B cell (primary cell): ENCODE measurements at places on chromosomes 4 and X. TPM values are rescaled to one million over a fixed set of nuclear protein-coding genes. Genes with fewer than 3 reads are reported as not detected.

DNA sequence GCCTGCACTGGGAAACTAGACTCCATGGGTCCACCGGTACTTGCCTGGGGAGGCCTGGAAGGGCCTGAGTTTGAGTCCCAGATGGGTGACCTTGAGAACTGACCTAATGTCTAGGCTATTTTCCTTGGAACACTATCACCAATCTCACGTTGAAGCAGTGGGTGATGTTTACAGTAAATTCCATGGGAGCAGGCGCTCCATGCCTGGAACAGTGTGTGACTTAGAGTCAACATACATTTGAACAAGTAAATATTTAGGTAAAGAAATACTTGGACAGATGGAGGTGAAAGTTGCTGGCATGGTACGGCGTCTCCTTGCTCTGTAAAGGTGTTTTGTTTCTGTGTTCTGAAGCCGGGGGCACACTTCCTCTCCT is 47.5 kb downstream of the TBC1D14 start:
- DNase-seq, result no peak

- DNase-seq, result no peak
Observed at GRCh38 chrX:105265093-105265492, 44.6 kb upstream of the TEX13A start.

DNA sequence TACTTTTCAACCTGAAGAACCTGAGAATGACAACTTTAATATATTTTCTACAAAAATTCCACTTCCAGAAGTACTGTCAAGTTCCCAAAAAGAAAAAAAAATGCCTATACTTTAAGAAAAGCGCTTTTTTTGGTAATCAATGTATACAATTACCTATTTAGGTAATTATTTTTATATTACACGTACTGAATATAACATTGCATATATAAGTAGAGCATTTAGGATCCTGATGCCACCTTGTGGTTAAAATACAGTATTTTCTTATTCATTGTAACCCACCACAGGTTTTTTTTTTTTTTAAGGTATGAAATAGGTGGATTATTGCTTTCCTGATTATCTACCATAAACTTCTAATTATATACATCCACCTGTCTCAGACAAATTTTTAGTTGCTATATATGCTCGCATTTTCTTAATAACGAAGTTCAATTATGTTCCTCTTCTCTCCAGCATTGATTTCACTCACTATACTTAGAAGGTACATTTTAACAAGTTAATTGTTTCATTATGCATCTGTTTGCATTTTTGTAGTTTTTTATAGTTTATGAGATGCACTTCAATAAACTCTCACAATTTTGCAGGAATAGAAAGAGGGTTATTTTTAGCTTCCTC is 5.2 kb downstream of the MAP9 start:
- peak; percentile 48 for DNase-seq

Gene IL9R
- 8.7 and 10.3 TPM in 2 replicates for total RNA-seq

- DNase-seq, result no peak
Observed at GRCh38 chr4:169807934-169808509, 50.3 kb upstream of the HPF1 start.

DNA sequence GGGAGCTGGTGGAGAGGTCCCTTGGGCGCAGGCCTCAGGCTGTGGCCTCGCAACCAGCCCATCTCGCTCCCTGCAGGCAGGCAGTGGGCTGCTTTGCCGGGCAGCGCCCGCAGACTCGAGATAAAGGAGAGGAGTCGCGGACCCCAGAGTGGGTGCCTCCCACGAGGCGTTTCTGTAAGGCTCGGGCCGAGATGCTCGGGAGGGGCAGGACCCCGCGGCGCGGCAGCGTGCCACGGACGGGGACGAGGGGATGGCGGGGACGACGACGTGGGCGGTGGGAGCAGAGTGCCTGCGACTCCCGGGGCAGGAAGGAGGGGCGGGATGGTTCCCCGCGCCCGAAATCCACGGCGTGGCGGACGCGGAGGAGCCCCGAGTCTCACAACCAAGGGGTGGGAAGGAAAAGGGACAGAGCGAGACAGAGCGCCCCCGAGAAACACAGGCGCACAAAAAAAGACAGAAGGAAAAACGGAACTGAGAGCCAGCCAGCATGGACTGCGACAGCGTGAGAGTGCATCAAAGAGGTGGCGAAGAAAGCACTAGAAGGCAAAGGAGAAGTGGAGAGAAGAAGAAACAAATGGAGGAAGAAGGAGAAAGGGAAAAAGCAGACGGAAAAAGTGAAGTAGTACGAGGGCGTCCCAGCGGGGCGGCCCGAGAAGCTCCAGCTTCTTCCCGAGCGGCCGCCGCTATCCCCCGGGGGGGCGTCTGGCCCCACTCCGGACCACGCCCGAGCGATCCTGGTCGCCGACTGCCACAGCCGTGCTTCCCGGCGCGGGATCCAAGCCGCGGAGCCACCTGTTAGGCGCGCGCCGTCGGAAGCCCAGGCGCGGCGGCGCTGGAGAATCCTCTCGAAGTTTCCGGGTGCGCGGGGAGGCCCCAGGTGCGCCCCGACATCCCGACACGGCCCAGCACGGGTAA is 1.5 kb downstream of the BEND4 start:
- peak; percentile 73 for DNase-seq

GRCh38 chrX:129540068-129540653 is at the start of gene OCRL:
TSS of gene OCRL (plus strand) at chrX:129540259. CDS start at chrX:129540440, 181 bp downstream.
- DNase-seq, result peak; percentile 69

DNA sequence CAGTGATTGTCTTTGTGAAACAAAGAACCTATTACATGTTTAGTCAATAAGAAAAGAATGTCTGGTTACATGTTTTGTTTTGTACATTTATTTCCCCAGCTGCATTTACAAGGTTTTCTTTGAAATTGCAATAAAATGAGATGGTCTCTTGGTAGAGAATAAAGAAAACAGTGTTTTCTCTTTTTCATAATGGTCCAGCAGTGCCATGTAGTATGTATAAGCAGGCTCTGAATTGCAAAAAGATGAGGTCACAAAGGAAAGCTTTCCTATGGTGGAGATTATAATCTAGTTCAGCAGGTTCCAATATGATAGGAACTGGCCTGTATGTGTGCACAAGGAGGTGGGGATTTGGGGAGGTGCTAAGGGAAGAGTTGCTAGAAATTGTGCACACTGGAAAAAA is 1417.3 kb downstream of the STIM2 start:
- DNase-seq, result no peak

GRCh38 chr4:11232015-11232414 is 196.7 kb downstream of the HS3ST1 start:
- no peak for DNase-seq

DNA sequence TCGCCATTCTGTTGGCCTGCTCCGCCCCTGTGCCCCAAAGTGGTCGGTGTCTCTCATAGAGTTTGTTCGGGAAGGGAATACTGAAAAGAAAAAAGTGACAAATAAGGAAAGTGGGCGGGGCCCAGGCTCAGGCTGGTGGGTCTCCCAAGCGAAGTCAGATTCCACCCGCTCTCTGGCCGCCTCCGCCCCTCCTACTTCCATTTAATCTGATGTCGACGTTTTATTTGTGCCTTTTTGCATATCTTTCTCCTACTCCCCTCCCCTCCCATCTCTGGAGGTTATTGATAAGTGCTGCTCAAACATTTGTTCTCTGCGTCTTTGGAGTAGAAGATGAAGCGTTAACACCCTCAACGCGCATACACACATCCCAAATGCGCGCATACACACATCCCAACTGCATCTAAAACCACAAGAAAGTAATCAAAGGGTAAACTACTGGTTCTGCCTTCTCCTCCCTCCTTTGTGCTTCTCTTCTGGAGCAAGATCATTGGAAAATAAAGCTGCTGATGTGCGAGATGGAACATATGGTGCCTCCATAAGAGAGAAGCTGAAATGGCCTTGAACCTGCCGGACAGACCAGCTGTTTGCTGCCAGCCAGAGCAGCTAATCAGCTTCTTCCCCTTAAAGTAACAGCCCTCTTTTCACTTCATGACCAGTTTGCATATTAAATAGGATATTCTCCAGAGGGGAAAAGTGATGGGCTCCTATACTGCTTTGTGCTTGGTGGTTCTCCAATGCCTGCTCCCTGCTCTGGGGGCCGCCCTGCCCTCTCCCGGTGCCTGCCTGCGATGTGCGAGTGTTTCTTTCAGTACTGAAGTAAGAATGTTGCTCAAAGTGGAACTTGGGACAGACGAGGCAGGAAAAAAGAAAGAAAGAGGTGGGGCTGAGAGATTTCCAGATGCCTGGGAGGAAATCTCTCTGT is 3.1 kb downstream of the MAMLD1 start:
- peak; percentile 22 for DNase-seq

DNA sequence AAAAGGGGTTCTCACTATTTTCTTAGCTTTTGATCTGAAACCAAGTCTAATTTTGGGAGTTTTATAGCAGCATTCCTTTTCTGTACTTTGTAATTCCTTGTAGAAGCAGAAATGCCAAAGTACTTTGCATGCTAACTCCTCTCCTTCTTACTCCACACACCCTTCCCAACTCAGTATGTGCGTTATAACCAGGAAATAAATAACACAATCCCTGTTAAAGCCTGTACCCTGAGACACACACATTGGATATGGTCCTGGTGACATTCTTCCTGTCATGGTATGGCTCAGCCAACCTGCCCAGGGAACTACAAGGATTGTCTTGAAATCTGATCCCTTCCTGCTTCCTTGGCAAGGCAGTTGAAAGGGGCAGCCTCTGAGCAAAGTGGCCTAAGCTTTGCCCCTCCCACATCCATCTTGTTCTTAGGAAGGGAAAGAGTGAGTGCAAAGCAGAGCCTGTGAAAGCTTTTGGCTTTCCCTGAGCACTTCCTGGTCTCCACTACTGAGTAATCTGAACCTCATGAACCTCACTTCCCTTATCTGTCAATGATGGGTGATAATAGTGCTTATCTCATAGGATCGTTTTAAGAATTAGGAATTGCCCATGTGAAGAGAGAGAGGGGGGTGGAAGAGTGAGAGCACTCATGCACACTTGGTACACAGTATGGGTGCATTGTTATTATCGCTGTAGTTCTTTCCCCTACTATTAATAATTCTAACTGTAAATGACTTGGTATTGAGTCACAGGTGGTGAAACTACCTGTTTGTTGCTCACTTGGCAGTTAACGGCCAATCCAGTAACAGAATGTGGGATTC is 109.3 kb downstream of the AFF2 start:
- peak; percentile 54 for DNase-seq

GRCh38 chr4:145904413-145905177 is 34.0 kb downstream of the ZNF827 start:
- no peak for DNase-seq

GRCh38 chr4:174307694-174308093 is 24.0 kb downstream of the CEP44 start:
- DNase-seq, result no peak

Gene SRD5A3
- 3.6 and 4.0 TPM in 2 replicates for total RNA-seq

- no peak for DNase-seq
Observed at GRCh38 chr4:118997601-118998000, 108.9 kb downstream of the SYNPO2 start.

- no peak for DNase-seq
Observed at GRCh38 chrX:16992445-16992844, 46.0 kb downstream of the REPS2 start.

GRCh38 chr4:47519239-47519883 is 34.3 kb downstream of the ATP10D start:
- DNase-seq, result peak; percentile 59
